GM04504 (cell line): ENCODE measurements at places on chromosomes 16 and 17.
A peak's percentile ranks its signal among the peaks of the same experiment; 100 is the strongest.

DNA sequence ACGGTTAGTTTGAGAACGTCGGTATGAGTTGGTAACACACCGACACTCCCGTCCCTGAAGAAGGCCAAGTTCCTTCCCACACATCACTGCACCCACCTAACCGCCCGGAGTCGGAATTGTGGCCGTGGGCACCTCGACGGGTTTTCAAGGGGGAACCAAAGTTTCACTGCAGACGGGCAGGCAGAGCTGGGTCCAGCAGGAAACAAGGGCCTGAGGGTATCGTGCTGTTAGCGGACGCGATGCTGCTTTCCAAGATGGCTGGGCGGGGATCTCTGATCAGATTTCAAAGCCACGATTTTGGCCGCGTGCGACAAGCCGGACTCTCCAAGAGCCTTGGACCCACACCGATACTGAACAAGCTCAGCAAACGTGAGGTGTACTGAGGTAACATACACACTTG lies 82.3 kb upstream of the DOC2B start:
- DNase-seq = no peak

DNA sequence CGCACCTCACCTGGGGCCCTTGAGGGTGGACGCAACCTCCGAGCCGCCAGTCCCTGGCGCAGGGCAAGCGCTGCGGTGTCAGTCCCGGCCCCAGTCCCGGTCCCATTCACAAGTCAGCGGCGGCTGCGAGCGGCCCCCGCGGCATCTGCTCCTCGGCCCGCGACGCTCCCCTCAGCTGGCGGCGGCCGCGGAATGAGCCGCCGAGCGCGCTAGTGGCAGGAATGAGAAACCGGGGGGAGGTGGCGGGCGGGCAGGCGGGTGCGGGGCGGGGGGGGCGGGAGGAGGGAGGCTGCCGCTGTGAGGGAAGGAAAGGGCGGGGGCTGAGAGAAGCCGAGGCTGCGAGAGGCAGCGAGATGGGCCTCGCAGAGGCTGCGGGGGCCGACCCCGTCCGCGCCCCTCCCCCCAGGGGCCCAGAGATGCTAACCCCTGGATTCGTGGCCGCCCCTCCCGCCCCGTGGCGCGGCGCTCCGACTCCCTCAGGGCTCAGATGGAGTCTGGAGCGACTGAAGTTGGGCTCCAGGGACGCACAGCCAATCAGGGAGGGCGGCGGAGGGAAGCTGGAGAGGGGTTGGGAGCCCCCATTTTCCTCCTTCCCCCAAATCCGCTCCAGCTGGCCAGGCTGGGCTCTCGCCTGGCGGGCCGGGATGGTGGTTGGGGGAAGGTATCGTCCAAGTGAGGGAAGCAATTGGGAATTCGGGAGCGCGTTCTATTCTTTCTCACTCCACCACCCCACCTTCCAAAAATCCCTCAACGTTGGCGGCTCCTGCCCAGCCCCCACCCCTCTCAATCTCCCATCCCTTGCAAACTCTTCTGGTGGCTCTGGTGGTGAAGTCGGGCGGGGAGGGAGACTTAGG lies at the start of gene CDH11:
CDH11 (minus strand) TSS at position 194 of the 854 bp plus-strand sequence. CDS start 117,194 bp downstream, outside the sequence.
- peak; percentile 78 for DNase-seq

- DNase-seq = no peak
Measured at GRCh38 chr16:1146409-1146808, 6.5 kb upstream of the CACNA1H start.

DNA sequence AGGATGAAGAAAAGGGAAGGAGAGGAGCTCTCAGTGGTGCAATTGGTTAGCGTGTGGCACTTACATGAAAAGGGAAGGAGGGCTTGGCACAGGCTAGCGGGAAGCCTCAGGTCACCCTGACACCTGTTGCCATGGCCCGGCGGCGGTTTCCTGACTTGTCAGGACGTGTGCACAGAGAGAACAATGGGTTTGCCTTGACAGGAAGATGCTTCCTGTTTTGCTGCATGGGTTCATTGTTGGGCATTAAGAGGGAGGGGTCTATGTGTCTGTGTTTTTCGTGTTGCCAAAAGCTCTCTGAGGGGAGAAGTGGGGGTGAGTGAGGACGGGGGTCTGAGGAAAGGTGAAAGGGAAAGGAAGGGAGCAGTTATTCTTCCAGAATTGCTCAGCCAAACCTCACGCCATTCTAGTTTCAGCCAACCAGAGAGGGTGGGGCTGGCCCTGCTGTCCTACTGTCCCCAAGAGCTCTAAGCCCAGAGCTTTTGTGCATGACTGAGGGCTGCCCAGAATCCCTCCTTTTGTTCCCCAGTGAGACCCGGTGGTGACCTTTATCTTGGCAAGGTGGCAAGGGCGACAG lies 17.1 kb upstream of the CCR7 start:
- DNase-seq = no peak

- no peak for DNase-seq
Measured at GRCh38 chr16:73036074-73036826, 11.7 kb downstream of the ZFHX3 start.

DNA sequence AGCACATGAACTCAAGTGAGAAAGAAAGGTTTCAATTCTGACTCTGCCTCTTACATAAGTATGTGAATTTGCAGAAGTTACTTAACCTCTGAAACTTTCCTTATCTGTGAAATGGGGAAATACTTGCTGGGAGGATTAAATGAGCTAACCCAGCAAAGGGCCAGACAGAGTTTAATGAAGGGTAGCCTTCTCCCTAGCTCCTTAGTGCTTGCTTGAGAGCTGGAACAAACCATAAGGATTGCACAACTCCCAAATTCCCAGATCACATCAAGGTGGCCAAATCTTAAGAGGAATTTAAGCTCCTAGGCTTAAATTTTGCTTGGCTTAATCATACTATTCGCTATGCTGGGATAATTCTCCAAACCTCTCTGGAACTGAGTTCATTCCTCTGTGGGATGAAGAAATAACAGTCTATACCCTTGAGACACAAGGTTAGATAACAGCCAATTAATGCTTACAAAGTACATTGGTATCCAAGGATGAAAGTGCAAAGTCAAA lies 11.8 kb upstream of the WSB1 start:
- peak; percentile 23 for DNase-seq

DNA sequence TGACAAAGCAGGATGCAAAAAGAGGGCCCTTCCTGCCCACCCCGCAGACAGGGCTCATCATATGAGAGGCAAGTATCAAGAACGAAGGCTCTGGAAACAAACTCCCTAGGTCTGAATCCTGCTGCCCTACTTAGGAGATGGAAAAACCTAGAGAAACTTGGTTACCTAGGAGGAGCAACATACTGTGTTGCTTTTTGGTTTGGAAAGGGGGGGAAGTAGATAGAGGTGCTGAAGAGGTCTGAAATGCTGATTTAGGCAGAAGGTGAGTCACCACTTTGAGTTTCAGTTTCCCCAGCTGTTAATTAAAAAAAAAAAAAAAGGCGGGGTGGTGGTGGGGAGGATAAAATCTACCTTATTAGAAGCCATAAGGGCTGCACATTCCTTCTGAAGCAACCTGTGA lies 1.5 kb downstream of the N4BP1 start:
- DNase-seq = no peak

GRCh38 chr17:12415031-12415430 lies 250.7 kb upstream of the MYOCD start:
- DNase-seq = peak; percentile 9

- DNase-seq = no peak
Measured at GRCh38 chr17:8820311-8821010, 21.3 kb upstream of the MFSD6L start.

- DNase-seq = peak; percentile 9
Measured at GRCh38 chr16:74568961-74569631, 37.8 kb downstream of the GLG1 start.

DNA sequence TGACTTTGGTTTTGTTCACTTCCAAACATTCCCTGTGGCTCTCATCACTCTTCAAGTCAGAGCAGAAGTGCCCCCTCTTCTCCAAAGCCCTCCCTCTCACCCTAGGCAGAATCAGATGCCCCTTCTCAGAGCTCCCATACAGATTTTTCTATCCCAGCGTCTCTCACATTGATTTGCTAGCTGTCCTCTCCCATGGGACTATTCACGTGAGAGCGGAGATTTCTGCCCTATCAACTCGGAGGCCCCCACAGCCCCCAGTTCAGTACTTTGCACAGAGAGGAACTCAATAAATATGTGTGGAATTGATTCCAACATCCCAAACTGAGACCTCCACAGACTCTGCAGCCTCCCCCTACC lies 182.6 kb downstream of the C16orf78 start:
- DNase-seq = no peak

DNA sequence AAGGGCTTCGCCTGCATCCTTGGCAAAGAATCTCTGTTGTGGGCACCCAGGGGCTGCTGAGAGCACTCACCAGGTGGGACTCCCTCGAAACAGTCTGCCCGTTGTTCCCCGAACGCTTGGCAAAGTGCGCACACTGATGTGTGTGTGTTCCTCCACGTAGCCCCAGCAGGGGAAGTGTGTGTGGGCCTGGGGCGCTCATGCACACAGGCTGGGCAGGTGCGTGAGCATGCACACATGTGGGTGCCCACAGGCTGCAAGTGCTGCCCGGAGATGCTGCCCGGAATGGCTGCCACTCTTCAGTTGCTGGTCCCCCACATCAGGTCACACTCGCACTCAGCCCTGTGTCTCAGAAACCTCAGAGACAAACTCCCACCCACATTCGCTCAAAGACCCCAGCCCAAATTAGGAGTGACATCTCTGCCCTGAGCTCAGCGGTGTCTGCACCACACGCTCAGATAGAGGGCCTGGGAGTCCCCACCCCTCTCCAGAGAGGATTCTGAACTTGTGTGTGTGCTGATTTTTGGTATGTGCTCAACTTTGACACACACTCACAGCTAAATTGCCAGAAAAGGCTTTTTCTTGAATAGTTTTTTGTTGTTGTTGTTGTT lies 119.4 kb downstream of the MGAT5B start:
- DNase-seq = no peak

DNA sequence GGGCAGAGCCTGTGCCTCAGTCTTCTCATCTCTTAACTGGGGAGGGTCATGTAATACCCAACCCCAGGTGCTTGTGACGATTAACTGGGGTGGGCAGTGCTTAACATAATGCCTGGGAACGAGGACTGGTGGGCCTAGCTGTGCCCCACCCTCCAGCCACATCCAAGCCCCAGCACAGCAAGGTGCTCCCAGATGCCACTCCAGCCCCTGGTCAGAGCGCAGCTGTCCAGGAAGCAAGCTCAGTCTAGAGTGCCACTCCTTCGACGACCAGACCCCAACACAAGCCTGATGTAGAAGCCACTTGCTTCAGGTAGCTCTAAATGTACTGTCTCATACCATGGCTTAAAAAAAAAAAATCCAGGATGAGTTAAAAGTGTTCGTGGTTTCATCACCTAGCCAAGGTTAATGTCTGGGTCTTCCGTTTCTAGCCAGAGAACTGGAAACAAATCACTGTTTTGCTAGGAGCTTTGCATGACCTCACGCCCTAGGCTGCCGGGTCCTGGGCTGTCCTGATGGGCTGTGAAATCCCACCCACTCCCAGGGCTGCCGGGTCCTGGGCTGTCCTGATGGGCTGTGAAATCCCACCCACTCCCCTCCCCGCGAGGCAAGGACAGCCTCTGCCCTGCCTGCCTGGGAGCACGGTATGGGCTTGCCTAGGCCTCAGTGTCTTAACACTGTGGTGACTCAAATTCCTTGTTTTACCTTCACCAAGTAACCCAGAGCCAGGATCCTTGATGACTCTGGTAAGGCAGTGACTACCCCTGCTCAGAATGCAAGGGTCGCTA lies 7.7 kb downstream of the MIEF2 start:
- DNase-seq = no peak

- no peak for DNase-seq
Measured at GRCh38 chr16:66030036-66030435, 336.5 kb upstream of the CDH5 start.

- peak; percentile 87 for DNase-seq
Measured at GRCh38 chr17:40910441-40910841, 25.4 kb upstream of the KRT20 start.

- DNase-seq = no peak
Measured at GRCh38 chr16:12256921-12257320, 280.4 kb downstream of the SNX29 start.

DNA sequence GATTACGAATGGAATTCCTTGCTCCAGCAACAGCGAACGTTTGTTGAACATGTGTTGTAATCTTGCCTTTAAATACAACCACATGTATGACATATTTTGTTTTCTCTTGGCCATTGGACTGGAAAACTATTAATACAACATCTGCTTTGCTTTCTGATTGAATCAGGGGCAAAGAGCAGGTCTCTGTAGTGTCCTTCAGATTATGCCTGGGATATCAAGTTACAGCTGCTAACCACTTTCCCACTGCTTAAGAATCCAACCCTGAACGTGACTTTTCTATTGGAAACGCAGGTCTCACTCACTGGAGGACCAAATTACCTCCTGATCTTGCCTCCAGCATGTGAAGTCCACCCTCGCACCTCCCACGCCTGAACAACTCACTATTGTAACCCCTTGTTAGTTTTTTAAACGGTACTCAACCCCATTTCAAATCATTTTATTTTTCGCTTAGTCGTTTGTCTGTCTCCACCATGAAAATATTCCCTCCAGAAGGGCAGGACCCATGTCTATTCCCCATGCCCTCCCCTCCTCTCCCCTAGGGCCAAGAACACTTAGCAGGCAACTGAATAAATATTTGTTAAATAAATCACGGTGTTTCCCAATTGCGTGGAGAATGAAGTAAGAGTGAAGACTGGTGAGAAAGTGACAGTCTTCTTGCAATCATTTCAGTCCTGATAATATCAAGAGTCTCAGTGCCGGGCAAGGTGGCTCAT lies 57.4 kb upstream of the MRTFB start:
- peak; percentile 87 for DNase-seq

GRCh38 chr16:30470170-30470512 lies 2.4 kb upstream of the ITGAL start:
- no peak for DNase-seq
